ENCODE measurements at places on chromosomes 2 and 18.

DNA sequence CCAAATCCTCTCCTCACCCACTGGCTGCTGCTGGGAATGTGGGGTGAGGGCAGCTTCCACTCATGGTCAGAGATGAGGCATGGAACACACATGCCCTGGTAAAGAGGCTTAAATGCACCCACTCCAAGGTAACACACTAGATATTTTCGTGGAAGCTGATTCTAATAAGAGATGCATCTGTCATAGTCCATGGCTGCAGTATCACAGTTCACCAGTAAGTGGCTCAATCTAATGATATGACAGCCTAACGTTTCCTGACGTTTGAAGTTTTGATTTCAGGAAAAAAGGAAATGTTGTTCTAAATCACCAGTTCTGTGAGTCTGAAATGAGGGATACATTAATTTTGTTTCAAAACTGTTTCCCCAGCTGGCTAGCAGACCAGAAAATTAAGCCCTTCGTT lies 38.2 kb downstream of the LCT start:
- no peak for DNase-seq

DNA sequence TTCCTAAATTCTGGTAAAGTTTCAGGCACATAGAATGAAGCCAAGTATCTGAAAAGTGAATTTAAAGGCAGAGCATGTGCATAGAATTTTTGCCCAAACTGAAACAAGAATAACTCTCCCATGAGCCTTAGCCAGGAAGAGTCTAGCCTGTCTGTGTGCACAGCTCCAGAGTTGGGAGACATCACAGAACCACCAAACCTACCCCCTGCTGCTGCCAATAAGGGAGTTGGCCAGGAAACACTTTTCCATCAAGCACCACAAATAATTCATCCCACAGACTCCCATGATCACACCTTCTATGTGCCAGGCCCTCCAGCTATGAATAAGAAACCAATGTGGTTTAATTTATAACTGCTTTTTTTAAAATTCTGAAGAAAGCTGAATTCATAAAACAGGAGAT lies 27.0 kb downstream of the OSR1 start:
- DNase-seq = no peak

GRCh38 chr2:62663411-62663810 lies 42.1 kb upstream of the EHBP1 start:
- DNase-seq = peak; percentile 96

DNA sequence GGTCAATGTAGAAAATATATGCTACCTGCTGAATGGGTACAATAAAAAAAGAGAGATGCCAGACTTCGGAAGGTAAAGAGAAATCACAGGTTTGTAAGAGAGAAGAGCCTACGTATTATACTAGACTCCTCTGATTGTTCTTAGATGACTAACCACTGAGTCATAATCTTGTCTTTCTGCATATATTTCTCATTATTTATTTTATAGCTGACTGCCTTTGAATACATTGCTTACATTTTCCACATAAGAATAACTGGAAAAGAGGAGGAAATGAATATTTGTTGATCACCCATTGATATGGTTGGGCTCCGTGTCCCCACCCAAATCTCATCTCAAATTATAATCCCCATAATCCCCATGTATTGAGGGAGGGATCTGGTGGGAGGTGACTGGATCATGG lies 90.3 kb upstream of the RAB27B start:
- DNase-seq = no peak

GRCh38 chr18:77088963-77089722 lies 43.4 kb downstream of the MBP start:
- DNase-seq = no peak

- DNase-seq = no peak
Measured at GRCh38 chr2:230660294-230661060, 52.2 kb upstream of the CAB39 start.
